ENCODE measurements at places on chromosomes 7 and 10. TPM values are rescaled to one million over a fixed set of nuclear protein-coding genes. Genes with fewer than 3 reads are reported as not detected.

DNA sequence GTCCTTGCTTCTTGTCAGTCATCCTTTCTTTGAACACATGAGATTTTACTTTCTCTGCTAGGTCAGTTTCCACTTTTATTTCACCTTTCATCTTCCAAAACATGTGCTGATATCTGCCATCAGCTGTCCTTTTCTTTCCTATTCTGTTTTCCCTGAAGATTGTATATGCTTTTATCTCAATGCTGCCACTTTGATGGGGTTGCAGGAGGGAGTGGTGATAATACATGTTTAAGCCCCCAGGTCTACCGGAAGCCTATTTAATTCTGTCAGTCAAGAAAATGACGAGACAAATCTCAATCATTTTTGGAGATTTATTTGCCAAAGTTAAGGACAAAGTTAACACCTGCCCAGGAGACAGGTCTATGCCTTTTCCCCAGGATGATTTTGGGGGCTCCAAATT, 73.8 kb downstream of the MRPL32 start:
- DNase-seq = no peak

- no peak for DNase-seq
These were observed 301.5 kb downstream of the ZEB1 start for GRCh38 chr10:31620226-31621151.

KIF11 gene
- total RNA-seq = 37.7 TPM

DNA sequence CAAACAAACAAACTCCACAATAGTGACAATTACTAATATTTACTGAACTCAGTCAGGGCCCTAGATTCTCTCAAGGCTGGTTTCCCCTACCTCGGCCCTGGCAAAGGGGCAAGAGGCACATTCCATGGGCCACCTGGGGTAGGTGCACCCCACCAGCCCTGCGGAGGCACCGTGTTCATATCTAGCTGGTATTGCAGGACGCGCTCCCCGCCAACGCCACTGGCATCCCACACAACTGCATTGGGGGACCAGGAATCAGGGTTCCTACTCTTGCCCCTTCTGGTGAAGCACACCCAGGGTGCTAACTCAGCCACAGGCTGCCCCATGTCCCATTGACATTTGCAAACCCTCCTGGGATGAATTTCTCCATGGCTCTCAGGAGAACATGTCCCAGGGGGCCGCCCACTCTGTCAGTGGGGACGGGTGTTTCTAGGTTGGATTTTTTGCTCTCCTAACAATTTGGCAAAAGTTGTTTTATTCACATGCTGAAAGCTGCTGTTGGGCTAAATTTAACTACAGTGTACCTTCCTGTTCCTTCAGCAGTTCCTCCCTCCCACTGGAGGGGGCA, 76.7 kb downstream of the ZRANB1 start:
- DNase-seq = no peak

- DNase-seq = peak; percentile 43
These were observed 30.4 kb downstream of the DDC start for GRCh38 chr7:50534690-50535290.

GRCh38 chr10:85641479-85642009, 725.1 kb downstream of the GRID1 start:
- no peak for DNase-seq

DNA sequence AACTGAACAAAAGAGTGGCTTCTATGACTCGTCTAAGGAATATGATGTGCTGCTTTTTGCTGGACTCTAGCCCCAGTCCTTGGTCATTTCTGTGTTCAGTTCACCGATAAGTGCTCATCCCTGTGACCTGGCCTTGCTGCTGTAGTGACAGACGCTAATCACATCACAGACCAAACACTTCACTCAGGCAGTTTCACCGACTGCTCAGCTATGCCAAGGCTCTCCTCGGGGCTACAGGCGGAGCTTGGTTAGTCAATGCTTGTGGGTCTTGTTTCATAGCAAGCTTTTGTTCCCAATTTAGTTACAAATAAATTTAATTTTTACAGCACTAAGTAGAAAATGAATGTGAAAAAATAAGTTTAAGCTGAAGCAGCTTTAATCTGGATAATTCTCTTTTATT, 190.8 kb upstream of the PRKCQ start:
- no peak for DNase-seq
